ENCODE measurements at places on chromosomes 5 and 9.

DNA sequence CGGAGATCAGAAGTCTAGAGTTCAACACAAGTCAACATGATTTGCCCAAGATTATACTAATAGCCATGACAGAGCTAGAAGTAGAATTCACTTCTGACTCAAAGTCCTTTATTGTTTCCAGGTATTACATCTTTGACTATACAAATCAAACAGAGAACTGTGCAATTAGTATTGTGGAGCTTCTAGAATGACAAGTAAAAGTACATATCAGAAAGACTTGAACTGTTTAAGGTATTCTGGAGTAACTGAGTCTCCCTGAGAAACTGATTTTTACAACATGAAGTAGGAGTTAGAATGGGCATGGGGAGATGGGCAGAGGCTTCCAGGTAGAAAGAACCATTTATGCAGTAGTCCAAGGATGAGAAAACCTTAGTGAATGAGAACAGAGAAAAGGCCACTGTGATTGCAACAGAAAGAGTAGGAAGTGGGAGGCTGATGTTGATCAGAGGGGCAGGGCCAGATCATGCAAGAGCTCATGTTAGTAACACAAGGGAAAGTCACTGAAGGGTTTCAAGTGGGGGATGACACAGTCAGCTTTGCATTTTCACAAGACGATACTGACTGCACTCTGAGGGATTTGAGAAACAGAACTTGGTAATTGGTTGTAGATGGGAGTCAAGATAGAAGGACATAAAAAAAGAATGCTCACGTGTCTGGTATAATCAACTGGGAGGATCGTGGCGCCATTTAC, 280.7 kb downstream of the RFX3 start:
- DNase-seq: no peak

DNA sequence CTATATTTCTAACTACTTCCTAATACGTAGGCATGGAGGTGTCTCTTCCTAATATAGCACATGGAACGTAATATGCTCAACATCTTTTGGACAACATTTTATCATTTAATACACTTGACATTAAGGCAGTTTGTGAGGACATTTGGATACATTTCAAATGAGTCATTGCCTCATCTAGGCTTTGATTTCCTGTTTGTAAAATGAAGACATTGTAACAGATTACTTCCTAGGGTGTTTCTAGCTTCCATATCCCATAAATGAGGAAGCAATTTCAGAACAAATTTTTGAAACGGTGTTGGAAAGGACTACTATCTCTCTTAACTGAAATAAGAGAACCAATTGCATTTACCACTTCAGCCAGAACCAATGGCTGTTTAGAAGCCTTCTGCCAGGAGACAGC, 38.7 kb downstream of the SLC28A3 start:
- no peak for DNase-seq

DNA sequence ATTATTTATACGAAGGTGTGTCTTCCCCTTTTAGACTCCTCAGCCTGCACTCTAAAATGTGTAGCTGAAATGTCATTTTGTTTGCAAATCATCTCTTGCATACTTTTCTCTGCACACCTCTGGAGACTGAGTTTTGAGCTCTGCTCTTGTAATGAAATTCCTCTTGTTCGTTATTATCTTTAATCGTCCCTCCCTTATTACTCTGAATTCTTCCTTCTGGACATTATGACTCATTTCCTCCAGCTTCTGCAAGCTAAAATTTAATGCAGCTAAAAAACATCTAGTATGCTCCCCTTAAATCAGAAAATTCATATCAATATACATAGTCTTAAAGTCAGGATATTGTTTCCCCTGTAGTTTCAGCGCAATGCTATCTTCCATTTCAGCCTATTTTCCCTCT, 13.5 kb downstream of the ISL1 start:
- no peak for DNase-seq

- DNase-seq: peak; percentile 48
Measured at GRCh38 chr9:120532475-120532874, 47.5 kb downstream of the CDK5RAP2 start.

DNA sequence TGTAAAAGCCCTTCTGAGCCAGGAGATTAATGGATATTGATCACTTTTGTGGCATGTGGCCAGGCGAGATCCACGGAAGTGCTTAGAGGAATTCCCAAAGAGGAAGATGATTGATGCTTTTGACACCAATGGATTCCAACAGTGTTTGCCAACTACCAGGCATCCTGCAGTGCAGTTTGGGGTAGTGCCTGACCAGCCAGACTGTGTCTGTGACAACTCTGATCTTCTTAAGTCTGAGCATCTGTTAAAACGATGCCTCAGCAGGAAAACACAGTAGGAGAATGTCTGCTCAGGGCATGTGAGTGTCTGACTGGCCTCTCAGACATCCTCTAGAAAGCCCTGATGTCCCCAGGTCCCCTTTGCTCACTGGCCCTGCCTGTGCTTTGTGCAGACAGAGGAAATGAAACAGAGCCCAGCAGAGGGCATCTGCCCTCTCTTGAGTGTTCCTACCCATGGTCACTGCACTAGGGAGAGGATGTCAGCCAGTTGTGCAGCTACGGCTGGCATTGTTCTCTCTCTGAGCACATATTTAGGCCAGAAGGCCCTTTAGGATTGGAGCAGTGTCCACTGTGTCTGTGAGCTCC, 57.0 kb downstream of the TRPC7 start:
- no peak for DNase-seq

GRCh38 chr9:117672369-117672768, 31.8 kb upstream of the TLR4 start:
- DNase-seq: peak; percentile 49

DNA sequence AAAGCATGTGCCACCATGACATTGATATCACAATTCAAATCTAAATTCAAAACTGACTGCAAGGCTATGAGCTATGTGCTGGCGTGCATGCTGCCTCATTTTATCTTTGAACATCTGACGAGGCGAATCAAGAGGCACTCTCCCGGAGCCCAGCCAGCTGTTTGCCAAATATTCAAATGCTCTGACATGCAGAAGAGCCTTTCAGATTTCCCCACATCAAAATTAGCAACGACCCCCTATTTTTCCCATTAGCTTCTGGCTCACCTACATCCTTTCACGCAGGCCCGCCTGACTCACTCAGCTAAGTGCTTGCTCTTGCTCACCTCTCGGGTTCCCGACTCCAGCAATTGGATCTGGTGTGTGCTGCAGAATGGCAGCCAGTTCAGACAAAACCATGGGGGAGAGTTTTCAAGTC, 159.0 kb downstream of the NR2F1-AS1 start:
- DNase-seq: no peak

DNA sequence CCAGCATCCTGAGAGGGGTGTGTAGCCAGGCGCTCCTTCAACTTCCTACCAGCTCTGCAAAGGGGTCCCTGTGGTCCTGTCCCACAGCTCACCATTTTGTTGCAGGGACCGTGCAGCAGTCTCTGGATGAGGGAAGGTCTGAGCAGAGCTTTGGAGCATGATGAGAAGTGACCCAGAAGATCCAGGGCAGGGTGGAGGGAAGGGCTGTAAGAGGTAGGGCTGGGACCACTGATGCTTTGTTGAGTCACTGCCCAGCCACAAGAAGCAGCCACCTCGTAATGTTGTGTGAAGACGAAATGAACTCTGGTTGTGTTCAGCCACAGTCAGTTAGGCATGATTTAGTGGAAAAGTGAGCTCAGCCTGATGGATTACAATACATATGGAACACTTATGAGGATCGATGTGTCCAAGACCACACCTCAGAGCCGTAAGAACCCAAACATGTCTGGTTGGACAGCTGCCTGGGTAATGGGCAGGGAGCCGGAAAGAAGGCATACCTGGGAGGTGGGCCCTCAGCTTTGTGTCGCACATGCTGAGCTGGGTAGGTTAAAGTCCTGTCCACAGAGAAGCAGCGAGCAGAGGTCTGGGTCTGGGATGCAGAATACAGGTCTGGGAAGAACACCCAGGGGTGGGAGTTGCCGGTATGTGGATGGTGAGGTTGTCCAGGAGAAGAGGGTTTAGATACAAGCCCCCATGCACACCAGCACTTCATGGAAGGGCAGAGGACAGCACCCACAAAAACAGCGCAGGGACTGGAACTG, 250.1 kb downstream of the GADD45G start:
- no peak for DNase-seq

GRCh38 chr9:134239130-134239903, 75.0 kb upstream of the RNU6ATAC start:
- no peak for DNase-seq

DNA sequence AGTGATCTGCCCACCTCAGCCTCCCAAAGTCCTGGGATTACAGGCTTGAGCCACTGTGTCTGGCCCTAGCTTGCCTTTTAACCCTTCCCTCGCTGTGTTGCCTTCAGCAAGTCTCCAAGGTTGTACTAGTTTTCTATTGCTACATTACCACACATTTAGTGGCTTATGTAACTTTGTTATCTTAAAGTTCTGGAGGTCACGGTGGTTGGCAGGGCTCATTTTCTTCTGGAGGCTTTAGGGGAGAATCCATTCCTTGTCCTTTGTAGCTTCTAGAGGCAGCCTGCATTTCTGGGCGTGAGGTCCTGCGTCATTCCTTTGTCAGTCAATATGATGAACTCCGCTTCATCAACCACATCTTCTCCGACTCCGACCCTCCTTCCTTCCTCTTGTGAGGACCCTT, 2.9 kb upstream of the PRRC2B start:
- DNase-seq: no peak

DNA sequence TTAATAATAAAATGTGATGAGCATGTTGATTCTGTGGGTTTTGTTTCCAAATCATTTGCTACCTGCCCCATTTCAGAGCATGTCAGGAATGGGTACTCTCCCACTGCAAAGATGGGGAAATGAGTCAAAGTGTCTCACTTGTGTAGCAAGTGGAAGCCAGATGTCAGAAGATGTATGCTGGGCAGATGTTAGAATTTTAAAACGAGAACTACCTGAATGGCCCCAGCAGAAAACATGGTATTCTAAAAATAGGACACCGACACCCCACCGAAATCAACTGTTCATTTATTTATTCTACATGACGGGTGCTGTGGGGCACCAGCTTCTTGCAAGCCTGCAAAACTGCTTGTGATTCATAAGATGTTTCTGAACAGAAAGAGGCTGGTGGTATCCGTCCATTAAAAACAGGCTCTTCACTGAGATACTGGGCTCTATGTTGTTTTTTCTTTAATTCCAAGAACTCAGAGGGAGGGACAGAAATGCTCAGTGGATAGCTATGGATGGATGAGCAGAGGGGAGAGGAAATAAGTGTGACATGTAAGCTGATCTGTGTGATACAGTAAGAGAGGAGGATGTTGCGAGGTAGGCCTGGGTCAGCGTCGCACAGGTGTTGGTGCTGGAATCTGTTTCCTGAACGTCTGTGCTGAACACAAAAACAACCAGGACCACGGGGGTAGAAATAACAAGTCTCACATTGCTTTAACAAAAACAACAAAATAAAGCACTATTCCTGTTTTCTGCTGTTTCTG, 157.2 kb downstream of the EFNA5 start:
- DNase-seq: no peak

DNA sequence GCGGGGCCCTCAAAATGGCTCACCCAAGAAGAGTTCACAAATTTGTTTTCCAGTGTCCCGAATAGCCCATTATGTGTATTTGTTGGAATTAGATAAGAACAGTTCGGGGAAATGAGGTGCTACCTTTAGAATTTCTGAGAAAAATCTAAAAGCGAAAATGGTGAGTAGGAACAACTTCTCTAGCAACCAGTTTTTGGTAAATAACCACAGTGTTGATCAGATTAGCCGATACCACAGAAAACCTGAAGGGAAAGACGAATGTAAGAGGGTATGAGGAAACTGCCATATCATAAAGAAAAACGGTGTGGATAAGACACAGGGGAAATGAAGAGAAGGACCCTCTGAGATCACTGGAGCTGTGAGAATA, 31.0 kb downstream of the ADAM19 start:
- DNase-seq: no peak

DNA sequence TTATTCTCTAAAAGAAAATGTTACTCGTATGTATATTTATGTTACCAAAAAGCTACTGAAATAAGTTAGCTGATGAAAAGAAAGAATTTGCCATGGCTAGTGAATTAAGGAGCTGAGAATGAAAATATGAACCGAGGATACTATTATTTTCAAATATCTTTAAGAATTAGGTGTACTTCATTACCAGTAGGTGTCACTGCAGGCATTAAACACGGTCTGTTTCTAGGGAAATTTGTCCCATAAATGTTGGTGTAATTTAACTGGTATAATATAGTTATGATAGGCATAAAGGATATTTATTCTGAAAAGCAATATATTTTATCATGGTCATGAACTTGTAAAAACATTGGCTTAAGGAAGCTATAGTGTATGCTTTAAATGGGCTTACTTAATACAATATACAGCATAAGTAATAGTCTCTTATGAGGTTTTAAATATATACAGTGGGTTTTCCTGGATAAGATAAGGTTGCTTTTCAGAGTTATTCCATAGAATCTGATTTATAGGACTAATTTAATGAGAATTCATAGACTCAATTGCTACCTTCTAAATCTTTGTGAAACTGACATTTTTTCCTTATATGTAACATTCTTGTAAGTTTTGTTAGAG, 72.4 kb upstream of the MPDZ start:
- no peak for DNase-seq

DNA sequence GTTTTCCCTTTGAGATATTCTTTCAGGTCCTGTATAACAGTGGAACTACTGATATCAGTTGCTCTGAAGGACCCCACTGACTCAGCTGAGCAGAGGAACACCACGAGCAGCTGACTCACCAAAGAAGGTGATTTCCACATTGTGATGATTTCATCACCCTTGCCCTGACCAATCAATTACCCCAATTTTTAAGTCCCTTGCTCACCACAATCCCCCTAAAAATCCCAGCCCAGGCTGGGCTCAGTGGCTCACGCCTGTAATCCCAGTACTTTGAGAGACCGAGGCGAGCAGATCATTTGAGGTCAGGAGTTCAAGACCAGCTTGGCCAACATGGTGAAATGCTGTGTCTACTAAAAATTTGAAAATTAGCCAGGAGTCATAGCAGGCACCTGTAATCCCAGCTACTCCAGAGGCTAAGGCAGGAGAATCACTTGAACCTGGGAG, 125.3 kb upstream of the ABCA1 start:
- peak; percentile 85 for DNase-seq

- no peak for DNase-seq
Measured at GRCh38 chr5:125551246-125551645, 804.8 kb upstream of the ZNF608 start.
